ENCODE measurements at places on chromosomes 6 and 20.

GRCh38 chr6:169792306-169793015, 41.0 kb downstream of the ERMARD start:
- DNase-seq = no peak

DNA sequence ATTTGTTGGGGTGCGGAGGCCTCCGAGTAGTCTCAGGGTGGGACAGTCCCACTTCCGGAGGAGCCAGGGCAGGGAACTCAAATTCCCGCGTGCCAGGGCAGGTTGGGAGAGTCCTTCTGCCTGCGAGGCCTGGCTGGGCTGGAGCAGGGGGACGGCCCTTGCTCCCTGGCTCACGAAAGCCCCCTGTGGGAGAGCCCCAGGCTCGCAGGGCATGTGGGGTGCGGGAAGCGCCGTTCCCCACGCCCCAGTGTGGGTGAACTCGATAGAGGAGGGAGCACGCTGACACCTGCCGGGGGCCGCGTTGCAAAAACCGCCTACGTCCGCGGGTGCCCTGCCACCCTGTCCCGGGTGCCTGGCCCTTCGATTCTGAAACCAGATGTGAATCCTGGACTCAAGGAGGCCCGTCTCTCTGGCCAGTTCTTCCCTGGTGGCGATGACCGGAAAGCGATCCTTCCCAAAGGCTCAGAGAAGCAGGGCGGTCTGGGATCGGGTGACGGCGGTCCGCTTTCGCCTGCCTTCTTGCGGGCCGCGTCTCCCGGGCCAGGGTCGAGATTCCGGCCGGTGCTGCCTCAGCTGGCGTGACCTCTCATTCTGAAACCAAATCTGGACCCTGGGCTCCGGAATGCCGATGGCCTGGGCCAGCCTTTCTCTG, 1846.5 kb upstream of the DEFB115 start:
- no peak for DNase-seq

DNA sequence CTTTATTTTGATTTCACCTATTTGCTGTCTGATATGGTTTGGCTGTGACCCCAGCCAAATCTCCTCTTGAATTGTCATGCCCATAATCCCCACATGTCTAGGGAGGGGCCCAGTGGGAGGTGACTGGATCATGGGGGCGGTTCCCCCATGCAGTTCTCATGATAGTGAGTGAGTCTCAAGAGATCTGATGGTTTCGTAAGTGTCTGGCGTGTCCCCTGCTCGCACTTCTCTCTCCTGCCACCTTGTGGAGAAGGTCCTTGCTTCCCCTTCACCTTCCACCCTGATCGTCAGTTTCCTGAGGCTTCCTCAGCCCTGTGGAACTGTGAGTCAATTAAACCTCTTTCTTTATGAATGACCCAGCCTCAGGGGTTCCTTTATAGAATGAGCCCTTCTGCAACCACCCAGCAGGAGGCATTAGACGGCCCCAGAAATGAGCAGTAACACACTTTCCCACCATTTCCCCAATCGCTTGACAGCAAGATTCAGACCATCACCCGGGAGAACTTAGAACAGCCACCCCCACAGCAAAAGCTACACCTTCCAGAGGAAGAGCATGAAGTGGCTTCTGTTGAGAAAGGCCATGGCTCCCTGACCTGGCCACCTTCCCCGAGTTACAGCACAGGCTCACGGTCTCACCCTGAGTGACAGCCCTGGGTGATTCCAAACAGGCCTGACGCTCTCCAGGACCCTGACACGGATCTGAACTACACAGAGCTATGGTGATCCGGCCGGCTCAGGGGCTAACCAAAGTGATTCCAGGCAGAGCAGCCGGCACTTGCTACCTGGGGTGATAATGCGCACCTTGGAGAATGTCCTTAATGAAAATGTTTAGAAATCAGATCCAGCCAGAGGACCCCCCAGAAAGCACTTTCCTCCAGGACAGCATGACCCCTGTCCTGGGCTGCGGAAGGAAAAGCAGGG, 131.2 kb upstream of the CDH4 start:
- DNase-seq = peak; percentile 10

GRCh38 chr20:61223121-61223520, 28.9 kb upstream of the CDH4 start:
- no peak for DNase-seq

Measured in CD4-positive, alpha-beta memory T cell (primary cell).